ENCODE measurements at places on chromosomes 11 and 22.
A peak's percentile ranks its signal among the peaks of the same experiment; 100 is the strongest.

DNA sequence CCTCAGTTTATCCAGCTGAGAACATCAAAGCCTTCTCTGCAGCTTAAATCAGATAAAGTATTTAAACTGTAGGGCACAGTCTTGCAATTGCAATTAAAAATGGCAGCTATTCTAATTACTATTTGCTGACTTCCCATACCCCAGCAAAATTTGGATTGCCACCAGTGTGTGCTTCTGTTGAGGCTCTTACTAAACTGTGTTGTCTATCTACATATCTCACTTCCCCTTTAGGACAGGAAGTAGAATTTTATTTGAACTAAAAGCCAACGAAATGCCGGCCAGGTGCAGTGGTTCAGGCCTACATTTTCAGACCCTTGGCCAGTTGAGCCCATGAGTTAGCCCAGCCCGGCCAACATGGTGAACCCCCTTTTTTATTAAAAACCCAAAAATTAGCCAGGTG, 7.1 kb downstream of the SAA4 start:
- no peak for DNase-seq

GRCh38 chr11:64251016-64251752, at the start of gene PLCB3:
TSS of gene PLCB3 (plus strand) at chr11:64251530. CDS start at chr11:64251650, 120 bp downstream.
- DNase-seq = peak; percentile 52

DNA sequence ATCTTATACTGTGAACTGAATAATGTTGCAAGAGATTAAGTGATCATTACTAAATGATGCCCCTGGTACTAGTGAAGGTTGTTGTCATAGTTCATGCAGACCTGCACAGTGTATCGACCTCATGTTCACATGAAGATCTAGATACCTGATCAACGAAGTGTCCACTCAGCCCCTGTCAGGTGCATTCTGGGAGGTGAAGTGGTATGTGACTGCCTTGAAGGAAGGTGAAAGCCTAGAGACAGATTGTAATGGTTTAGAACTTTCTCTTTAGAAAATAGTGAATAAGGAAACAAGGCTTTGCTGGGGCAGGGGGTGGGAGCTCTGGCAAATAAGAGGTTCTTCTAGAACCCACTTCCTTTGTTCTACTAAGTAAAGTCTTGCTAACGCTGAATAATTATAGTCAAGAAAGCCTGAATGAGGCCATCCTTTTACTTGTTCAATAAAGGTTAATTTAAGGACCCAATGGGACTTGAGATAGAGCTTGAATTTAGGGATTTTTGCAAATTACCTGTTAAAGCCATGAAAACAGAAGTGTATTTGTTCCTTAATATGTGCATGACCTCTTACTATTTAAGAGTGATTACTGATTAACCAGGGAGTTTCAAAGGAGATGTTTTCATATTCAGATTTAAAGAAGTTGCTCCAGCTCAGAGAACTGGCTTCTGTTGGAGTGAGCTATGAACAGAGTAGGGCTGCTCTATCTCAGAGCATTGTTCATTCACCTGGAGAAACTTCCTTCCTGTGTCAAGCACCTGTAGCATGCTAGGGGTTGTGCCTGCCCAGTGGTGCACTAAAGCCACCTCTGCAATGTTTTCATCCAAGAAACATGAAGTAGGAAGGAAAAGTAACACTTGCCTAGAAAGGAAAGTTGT, 45.3 kb downstream of the C22orf31 start:
- no peak for DNase-seq

- DNase-seq = no peak
Observed at GRCh38 chr22:50245214-50246072, 620 bp upstream of the TUBGCP6 start.

DNA sequence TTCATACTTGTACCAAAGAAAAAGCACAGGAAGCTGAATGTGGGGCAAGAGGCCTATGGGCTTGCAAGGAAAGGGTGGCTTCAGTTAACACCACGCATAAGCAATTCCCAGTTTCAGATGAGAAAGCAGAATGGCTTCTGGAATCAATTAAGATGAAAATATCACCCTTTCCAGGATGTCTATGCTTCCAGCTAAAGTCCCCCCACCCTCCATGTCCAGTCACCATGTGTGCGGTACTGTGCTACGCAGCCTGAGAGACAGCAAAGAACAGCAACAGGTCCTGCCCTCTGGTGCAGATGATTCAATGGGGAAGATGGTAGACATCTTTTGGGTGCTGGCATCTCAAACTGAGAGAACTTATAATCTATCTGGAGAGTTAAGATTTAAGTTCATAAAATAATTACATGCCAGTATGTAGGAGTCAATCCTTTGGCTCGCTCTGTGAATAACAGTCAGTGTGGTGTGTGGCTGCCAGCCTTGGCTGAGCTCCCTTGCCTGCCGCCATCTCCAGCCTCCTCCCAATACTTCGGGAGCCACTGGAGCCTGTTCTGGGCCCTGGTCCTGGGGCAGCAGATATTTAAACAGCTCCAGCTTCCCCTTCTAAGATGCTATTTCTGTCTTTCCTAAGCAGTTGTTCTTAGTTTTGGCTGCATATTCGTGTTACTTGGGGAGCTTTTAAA, 44.5 kb downstream of the ME3 start:
- no peak for DNase-seq

DNA sequence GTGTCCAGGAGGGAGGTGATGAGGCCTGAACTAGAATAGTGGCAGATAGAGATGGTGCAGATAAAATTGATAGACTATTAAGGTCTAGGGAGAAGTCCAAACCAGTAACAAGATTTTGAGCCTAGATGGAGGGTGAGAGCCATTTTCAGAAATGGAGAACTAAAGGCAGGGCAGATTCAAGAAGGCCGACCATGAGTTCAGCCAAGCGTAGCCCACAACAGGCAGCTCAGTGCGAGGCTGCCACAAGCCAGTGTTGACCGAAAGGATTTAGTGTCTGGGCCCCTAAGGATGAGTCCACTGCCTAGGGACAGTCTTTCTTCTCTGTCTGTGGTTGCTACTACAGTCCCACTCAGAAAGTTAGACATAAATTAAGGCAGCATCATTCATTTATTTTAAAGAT, 51.7 kb downstream of the PPP2R1B start:
- DNase-seq = no peak

DNA sequence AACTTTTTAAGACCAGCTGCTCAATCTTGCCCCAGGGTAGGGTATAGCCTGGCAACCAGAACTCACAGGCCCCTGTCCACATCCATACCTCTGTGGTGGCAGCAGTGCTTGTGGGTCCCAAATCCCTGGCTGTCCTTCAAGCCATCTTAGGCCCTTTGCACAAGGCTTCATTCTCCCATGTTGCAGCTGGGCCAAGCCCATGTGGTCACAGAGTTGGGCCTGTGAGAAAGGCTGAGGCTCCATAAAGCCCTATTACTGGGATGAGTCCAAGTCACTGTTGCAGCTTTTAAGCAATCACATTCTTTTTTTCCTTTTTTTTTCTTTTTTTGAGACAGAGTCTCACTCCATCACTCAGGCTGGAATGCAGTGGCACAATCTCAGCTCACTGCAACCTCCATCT, 47.9 kb upstream of the SLC25A1 start:
- no peak for DNase-seq

- DNase-seq = peak; percentile 44
Observed at GRCh38 chr11:79437278-79437980, 3.4 kb downstream of the TENM4 start.

GRCh38 chr11:101786916-101787315, 127.9 kb upstream of the CEP126 start:
- no peak for DNase-seq

DNA sequence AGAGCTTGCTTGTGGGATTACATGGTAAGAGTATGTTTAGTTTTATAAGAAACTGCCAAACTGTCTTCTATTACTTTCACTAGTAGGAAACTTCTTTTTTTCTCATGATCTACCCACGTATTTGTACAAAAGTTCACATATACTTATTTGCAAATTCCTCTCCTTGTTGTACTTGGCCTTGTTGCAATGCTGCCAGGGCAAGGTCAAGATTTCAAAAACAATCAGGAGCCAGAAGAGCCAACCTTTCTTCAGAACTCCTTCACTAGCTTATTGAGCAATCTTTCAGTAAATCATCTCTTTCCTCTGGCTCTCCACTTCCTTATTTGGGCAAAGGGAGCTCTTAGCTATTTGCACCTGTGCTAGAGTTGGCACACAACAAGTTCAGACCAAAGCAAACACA, 9.7 kb downstream of the SRSF8 start:
- DNase-seq = peak; percentile 54

- no peak for DNase-seq
Observed at GRCh38 chr22:36963302-36963701, 49.9 kb downstream of the CSF2RB start.

DNA sequence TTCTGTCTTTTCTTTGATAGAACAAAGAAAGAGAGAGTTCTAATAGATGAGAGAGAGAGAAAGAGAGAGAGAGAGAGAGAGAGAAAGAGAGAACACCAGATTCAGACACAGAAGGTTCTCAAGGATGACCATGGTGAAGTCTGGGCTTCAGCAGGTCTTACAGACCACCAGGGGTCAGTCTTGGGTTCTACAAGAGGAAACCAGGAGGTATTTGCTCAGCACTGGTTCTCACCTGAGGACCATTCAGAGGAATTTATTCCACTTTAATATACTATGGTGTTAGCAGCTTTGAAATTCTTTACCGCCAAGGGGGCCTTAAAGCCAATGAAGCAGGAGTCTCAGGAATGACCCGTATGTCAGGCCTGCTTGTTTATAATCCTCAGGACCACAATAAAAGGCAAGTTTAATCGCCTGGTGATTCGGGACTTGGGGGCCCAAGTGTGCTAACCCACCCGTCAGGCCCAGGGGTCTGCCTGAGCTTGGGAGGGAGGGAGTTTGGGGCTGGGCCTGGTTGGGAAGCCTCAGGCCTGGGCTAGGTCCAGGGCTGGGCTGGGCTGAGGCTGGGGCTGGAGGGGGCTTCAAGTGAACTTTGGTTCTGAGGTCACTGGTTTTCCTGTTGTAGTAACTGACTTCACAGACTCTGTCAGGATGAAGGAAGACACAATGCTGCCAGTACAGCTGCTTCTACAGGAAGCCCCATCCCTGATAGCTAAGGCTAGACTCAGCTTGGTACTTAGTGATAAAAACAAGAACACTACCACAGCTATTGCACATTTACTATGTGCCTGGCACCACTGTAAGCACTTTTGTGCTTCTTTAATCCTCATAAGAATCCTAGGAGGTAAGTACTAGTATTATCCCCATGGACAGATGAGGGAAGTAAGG, 179.2 kb upstream of the ZBED5 start:
- peak; percentile 77 for DNase-seq

- no peak for DNase-seq
Observed at GRCh38 chr22:28054819-28055208, 135.8 kb upstream of the PITPNB start.

DNA sequence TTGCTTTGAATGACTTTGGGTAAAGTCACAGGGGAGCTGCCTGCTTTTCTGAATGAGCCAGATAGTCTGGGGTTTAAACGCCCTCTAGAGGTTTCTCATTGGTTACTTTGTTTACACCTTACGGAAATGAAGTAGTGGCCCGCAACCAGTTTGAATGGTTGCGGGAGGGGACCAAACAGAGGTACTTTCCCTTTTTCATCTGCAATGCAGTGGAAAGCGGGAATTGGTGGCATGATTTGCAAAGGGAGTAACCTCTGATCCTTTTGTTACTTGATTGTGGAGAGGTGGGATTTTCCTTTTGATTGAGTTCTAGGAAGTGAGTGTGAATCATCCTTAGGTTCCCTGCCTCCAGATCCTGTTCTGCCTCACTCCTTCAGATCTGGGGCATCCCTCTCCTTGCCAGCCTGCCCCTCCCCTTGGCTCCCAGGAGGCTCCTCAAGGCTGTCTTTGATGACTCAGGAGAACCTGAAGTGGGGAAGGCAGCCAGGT, 15.9 kb upstream of the GLYATL1 start:
- DNase-seq = peak; percentile 22

- DNase-seq = no peak
Observed at GRCh38 chr11:23124996-23125395, 264.7 kb upstream of the CCDC179 start.

DNA sequence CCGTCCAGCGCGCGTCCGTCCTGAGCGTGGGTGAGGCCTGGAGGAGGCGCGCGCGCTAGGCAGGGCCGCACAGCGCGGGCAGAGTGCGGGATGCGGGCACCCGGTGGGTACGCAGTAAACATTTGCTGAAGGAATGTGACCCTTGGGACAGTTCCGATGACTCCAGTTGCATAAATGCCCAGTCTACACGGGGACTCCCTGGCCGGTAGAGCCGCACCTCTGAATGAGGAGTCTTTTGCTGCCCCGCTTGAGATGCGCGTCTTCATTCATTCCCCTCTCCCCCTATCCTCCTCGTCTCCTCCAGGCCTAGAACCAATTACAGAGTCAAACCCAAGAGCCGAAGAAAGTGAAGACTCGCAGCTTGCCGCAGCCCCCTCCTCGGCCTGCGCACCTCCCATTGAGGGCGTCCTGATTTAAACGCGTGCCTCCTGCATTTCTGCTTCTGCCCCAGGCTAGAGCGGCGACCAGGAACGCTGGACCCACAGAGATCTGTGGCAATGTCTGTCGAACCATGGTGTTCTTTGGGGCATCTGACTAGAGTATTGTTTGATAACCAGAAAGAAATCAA, 729 bp upstream of the CHKB start:
- DNase-seq = no peak

GRCh38 chr11:61880031-61880430, 11.3 kb downstream of the FADS3 start:
- no peak for DNase-seq

GRCh38 chr22:17665854-17666253, 27.3 kb downstream of the BCL2L13 start:
- DNase-seq = no peak

DNA sequence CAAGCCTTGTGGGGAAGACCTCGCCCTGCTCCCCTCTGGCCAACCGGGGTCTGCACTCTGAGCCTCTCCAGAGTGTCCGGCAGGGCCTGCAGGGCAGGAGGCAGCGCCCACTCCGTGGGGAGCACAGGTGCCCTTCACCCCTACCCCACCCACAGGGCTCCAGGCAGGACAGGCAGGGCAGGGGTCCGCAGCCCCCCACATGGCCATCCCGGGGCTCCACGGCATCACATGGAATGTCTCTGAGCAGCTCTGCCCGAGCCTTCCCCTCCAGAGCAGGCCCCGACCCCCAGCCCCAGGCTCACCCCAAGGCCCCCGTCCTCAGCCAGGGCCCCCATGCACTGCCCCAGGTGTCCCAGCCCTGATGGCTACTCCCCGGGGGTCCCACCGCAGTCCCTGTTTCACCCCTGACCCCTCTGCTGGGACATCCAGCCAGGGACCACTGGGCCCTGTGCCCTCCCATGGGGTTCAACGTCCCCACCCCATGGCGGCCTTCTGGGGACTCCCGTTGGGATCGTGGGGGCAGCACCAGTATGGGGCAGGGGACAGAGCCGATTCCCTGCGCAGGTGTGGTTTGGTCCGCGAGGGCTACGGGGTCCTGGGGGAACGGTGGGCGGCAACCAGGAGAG, 77.7 kb downstream of the BRD1 start:
- no peak for DNase-seq

GRCh38 chr22:41369424-41369745, 12.4 kb upstream of the TEF start:
- no peak for DNase-seq

- no peak for DNase-seq
Observed at GRCh38 chr11:119375337-119376196, 5.9 kb downstream of the USP2 start.

- DNase-seq = no peak
Observed at GRCh38 chr11:119894916-119895315, 165.9 kb upstream of the NECTIN1 start.
